ENCODE measurements at places on chromosomes 13 and 19.

DNA sequence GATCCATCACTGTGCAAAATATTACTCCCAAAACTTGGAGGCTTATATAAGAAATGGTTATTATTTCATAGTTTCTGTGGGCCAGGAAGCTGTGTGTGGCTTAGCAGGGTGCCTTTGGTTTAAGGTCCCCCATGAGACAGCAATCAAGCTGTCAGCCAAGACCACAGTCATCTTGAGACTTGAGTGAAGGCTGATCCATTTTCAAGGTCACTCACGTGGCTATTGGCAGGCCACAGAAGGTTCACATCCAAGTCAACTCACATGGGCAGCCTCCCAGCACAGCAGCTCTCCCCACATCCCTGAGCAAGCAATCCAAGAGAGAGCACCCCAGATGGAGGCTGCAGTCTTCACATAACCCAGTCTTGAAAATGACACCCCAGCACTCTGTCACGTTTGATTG is 537.4 kb downstream of the MYO16 start:
- no peak for DNase-seq

- DNase-seq, result no peak
Measured at GRCh38 chr19:37565370-37565669, 29.3 kb downstream of the ZNF571 start.

DNA sequence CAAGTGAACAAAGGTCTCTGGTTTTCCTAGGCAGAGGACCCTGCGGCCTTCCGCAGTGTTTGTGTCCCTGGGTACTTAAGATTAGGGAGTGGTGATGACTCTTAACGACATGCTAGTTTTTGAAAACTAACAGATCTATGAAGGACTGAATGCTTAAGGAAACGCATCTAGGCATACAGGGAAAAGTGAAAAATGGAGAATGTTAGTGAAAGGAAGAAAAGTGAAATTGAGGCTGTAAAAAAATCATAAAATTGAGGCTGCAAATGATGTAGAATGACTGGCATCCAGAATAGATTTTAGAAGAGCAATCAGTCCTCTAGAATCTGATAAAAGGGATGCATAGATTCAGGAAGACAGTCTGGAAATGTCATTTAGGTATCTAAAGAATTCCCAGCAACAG is 3.5 kb downstream of the ZNF260 start:
- no peak for DNase-seq

DNA sequence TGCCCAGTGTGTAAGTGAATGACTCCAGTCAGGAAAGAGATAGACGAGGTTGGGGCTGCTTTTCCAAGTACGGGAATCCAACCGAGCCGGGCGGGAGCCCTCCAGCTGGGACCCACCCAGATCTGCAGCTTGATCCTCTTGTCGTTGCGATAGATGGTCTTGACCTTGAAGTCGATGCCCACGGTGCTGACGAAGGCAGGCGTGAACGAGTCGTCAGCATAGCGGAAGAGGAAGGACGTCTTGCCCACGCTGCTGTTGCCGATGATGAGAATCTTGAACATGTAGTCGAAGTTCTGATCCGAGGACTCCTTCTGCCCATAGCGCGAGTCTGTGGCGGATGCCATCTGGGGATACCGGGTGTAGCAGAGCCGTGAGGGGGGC is 1.5 kb downstream of the RAB3A start:
- no peak for DNase-seq

DNA sequence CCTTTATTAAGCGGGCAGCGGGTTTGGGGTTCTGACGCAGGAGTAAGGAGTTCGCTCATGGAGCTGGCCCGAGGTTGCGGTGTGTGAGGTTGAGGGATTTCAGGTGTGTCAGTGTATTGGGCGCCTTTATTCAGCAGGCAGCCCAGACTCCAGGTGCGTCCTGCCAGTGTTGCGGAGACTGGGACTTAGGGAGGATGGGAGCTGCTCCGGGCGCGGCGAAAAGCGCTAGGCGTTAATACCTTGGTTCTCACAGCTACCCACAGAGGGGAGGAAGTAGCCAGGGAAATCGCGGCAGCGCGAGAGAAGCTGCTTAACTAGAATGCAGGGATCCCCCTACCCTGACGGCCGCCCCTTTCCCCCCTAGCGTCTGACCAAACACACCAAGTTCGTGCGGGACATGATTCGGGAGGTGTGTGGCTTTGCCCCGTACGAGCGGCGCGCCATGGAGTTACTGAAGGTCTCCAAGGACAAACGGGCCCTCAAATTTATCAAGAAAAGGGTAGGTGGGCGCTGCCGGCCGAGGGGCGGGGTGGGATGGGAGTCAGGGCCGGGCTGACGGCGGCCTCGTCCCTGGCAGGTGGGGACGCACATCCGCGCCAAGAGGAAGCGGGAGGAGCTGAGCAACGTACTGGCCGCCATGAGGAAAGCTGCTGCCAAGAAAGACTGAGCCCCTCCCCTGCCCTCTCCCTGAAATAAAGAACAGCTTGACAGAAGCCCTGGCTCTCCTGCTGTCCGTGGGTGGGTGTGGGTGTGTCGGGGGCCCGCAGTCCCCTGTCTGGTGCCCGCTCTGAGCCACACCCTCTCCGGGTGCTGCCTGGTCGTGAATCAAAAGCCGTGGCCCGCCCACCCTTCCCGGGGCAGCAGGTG is 1.1 kb downstream of the RPL36 start:
- DNase-seq, result peak; percentile 21

DNA sequence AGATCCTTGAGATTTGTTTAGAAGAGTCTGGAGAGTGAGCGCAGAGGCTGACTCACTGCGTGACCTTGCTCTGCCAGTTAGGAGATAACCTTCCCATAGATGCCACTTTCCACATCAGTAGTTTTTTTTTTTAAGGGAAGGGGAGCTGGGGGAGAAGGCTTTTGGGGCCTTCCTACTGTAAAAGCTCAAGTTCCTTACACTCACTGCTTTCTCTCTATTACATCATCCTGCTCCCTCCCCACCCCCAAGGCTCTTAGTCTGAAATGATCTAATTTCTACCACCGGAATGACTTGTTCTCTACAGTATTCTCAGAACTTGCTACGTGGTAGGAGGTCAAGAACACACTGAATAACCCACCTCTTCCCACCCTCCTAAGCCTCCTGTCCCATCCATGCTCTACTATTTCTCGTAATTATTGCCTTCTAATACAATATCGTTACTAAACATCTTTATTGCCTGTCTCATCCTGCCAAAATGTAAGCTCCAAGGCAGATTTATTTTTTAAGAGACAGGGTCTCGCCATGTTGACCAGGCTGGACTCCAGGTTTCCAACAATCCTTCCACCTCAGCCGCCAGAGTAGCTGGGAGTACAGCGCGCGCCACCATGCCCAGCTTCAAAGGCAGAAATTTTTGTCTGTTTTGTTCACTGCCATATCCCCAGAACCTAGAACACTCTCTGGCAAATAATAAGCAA is 1.2 kb downstream of the LONP1 start:
- DNase-seq, result no peak

DNA sequence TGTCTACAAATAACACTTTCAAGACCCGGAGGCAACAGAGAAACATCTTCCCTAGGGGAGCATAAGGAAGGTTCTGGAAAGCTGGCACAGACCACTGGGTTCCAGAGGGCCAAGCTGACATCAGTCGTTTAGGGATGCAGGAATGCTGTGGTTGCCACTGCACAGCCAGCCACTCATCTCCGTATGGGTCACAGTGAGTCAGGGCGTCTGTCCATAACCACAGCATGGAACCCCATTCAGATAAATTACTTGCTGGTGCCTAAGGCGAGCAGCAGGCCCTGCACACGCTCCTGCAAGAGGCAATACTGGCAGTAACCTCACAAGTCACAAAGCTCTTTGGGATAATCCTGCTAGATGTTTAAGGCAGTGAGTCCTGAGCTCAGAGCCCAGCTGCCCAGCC is 140.9 kb upstream of the UBL3 start:
- DNase-seq, result no peak

DNA sequence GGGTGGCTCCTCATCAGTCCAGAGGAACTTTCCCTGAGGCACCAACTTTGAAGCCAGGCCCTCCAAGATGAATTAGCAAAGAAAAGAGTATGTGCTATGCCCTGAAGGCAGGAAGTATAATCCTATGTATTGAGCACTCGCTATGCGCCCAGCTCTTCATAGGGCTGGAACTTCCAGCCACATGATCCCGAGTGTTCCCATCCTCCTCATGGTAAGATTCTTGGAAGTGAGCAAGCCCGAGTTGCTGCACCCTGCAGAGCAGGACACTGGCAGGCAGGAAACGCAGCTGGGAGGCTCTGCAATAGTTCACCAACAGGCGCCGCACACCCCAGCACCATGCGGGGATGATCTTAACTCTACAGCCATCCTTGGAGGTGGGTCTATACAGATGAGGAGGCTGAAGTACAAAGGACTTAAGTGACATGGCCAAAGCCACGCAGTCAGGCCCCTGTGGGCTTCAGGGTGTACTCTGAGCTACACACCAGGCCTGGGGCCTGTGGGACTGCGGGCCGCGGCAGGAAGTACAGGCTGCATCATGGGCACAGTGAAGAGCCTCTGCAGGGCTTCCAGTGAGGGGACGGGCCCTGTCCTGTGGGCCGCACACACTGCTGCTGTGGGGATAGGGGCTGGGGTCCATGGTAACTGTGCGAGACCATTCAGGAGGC is 25.1 kb downstream of the C19orf47 start:
- no peak for DNase-seq

DNA sequence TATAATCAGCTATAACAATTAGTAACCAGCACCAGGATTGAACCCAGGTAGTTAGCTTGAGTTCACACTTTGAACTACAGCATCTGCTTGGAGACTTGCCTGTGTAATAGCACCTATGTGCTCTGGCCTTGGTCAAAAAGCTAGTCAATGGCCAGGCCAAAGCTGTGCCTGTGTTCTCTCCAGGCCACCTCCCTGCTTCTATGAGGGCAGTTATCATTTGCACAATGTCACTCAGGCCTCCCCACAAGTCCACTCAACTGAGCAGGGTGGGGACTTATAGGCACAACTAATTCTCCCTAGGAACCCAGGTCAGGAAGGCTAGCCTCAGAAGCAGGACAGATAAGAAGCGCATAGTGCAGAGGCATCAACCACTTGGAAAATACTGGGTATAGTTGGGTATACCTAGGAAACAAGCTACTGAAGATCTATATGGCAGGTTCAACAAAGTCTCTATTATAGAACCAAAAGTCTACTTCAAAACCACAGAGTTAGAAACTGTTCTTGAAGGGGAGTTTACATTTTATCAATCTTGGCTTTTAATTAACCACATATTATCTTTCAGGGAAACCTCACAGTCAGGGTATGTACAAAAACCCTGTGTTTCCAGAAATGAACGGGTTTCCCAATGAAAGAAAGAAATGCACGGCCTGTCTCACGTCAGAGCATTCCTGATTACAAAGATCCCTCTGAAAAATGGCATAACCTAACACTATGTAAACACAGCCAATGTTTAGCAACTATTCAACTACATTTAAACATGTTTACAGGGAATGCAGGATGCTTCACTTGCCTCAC is 140.9 kb downstream of the ABCC4 start:
- DNase-seq, result no peak

GRCh38 chr13:110841846-110842245 is 73.0 kb downstream of the ANKRD10 start:
- no peak for DNase-seq

DNA sequence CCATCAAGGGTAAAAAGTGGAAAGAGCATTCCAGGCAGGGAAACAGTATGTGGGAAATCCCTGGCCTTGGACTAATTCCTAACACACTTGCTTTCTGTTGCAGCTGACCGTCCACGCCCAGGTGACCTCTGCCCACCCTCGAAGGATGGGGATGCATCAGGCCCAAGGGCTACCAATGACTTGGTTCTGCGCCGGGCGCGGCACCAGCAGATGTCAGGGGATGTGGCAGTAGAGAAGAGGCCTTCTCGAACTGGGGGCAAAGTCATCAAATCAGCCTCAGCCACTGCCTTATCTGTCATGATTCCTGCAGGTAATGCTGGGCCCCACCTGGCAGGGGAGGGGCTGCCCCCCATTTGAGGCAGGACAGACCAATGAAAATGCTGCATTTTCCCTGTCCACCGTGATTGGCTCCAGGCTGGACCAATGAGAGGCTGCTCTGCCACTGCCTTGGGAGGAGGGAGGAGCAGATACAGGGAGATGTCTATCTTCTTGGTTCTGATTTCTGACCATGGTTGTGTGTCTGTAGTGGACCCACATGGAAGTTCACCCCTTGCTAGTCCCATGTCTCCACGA is 12.6 kb downstream of the DNASE2 start:
- no peak for DNase-seq

- no peak for DNase-seq
Measured at GRCh38 chr19:18311502-18312091, 11.3 kb downstream of the LSM4 start.
